Activated CD8-positive, alpha-beta T cell treated with anti-CD3 and anti-CD28 coated beads, Interleukin-2, amount 10 ng/mL, durations not matched to agents 7 days and 5 days (primary cell): ENCODE measurements at places on chromosomes 13 and 19. TPM values are rescaled to one million over a fixed set of nuclear protein-coding genes. Genes with fewer than 3 reads are reported as not detected.

- no peak for DNase-seq
These were observed 180.9 kb upstream of the ZNF507 start for GRCh38 chr19:32164384-32164992.

- no peak for DNase-seq
These were observed 2.0 kb downstream of the LENG9 start for GRCh38 chr19:54461613-54462012.

DNA sequence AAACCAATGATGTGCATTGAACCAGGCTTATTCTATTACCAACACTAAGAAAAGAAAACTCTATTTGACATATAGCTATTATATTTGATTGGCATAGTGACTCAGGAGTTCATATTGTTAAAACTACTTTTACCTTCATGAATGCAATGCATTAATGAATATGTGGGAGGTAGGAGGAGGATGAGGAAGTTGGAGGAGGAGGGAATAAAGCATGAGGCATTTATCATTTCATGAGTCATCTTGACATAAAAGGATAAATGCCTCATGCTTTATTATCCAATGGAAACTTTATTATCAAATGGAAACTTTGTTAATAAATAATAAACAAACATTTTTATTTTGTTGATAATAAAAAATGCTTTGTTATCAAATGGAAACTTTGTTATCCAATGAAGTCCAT is 116.5 kb downstream of the SPRY2 start:
- no peak for DNase-seq

DNA sequence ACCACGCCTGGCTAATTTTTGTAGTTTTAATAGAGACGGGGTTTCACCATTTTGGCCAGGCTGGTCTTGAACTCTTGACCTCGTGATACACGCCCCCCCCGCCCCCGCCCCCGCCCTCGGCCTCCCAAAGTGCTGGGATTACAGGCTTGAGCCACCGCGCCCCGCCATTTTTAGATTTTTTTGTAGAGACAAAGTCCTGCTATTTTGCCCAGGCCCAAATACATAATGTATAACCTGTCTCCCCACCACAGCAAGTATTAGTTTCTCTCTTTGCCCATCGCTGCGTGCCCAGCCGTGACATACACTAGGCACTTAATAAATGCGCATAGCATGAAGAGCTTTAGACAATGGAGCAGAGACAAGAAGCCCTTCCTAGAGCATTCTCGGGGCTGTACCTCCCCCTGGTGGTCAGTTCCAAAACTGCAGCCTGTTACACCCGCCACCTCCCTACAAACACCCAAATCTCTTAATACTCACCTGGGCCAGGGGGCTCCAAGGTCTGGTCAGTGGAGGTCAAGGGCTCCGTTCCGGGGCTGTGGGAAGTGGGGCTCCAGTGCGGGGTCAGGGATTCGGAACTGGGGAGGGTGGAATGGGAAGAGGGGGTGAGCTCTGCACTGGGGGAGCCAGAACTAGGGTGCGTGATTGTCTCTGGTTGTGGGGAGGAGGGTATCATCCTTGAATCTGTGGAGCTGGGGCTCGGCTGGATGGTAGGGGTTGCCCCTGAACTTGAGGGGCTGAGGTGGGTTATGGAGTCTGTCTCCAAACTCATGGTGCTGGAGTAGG is 22.5 kb downstream of the IQCN start:
- DNase-seq: peak; percentile 88

DNA sequence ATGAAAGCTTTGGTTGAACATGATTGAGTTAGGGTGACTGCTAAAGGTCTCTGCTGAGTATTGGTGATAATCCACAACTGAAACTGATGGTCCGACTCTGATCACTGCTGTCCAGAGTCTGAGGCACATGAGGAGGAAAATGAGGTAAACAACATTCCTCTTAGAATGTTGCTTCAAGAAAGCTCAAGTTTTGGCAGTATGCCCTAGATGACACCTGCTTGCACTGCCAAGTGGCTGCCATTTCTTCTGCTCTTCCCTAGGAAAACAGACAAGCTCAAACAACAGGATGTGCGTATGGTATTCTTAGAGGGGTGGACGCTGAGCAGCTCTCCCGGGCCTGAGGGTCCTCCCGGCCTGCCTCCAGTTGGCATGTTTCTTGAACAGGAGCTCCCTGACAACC is 15.2 kb upstream of the MTIF3 start:
- no peak for DNase-seq

DNA sequence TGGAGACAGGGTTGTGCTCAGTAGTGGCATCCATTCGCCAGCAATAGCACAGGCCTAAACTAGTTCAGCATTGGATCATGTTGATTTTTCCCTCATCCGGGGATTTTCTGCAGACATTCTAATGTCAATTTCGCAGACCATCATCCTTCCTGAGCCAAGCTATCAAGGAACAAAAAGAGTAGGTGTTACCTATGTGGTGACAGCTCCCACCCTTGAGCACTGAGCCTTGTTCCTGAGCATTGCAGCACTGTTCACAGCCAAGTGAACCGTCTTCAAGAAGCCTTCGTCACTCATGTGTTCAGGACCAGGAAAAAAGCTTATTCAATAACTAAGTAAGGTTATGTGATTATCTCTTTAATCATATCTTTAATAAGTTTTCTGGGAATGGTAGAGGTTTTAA is 576.2 kb downstream of the UQCRFS1 start:
- DNase-seq: no peak

DNA sequence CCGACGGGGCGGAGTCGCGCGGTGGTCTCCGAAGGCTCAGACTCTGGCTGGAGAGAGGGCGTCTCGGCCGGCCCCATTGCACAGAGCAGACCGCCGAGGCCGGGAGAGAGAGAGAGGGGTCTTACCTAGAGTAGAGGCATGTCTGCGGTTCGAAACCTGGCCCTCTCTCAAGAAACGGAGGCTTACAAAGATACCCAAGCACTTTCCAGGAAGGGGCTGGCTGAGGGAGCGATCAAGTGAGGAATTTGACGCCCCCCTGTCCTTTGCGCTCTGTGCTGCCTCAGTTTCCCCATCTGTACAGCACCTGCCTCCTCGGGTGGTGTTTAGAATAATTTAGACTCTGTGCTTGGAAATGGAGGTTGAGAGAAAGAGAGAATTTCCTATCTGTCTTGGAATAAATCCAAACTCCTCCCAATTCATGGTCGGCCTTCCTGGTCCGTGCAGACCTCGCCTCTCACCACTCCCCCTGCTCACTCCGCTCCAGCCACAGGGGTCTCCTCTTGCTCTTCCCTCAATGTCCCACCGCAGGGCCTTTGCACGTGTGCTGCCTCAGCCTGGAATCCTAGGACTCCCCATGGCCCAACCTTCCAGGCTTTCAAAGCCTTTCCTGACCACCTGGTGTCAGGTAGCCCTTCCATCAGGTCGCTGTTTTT is 658 bp upstream of the ISOC2 start:
- DNase-seq: no peak

- DNase-seq: no peak
These were observed 59.4 kb downstream of the ARHGEF7 start for GRCh38 chr13:111174377-111175114.

- peak; percentile 75 for DNase-seq
These were observed 16.9 kb upstream of the CYP2S1 start for GRCh38 chr19:41175801-41176777.

DNA sequence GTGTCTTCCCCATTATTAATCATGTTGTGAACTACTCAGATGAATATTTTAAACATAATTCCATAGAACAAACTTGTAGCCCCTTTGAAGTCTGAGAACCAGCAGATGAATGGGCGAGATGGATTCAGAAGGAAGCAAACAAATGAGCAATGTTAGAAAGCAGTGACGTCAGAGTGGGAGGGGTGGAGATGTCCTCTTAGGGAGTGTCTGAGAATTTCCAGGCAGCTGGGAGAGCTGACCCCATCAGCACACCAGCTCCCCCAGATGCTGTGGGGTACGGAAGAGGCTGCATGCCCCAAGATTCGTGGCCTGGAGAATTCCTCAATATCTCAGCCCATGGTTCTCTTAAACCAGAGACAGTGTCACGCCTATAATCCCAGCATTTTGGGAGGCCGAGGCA is 68.6 kb downstream of the DPF1 start:
- no peak for DNase-seq

DNA sequence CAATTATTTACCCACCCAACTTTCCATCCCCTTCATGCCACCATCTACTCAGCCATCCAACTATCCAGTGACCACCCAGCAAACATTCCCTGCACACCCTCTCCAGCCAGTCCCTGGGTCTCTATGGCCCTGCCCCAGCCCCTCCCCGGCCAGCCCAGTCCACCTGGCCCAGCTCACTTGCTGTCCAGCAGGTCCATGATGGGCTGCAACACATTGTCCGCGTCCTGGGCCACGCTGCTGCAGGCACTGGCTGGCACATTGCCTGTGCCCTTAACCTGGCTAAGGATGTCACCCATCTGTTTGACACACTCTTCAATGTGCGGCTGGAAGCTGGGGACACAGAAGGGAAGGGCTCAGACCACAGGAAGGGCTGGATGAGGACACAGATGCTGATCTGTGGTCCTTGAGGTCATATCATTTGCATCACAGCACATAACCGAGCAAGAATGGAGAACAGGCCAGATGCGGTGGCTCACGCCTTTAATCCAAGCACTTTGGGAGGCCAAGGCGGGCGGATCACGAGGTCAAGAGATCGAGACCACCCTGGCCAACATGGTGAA is 61.6 kb downstream of the UNC13A start:
- DNase-seq: no peak

GRCh38 chr19:12843999-12844732 is 5.9 kb downstream of the MAST1 start:
- no peak for DNase-seq

- DNase-seq: no peak
These were observed 67.4 kb downstream of the CDADC1 start for GRCh38 chr13:49315036-49315565.

- DNase-seq: no peak
These were observed 80.8 kb downstream of the SHISA2 start for GRCh38 chr13:25971047-25971446.

GRCh38 chr13:48661107-48661506 is 7.4 kb downstream of the CYSLTR2 start:
- DNase-seq: no peak

- no peak for DNase-seq
These were observed 4.6 kb upstream of the ZNF414 start for GRCh38 chr19:8518536-8518935.

GRCh38 chr19:18960370-18960769 is 19.4 kb upstream of the HOMER3 start:
- DNase-seq: no peak

- DNase-seq: no peak
These were observed 29.7 kb upstream of the FREM2 start for GRCh38 chr13:38657191-38657590.

DNA sequence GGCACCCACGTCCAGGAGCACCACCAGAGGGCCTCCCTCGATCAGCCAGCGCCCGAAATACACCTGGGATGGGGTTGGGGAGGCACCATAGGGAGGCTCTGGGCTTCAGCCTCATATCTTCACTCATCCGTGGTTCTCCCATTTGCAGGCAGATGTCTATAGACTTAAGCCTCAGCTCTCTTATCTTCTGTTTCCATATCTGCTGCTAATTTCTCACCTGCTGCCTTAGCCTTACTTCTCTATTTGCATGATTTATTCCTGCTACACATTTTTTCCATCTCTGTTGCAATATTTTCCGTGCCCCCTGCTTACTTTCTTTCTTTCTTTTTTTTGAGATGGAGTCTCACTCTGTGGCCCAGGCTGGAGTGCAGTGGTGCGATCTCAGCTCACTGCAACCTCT is 5.8 kb downstream of the GYS1 start:
- no peak for DNase-seq

GRCh38 chr13:77859450-77859849 is 59.2 kb downstream of the EDNRB start:
- no peak for DNase-seq

- peak; percentile 39 for DNase-seq
These were observed 36.4 kb upstream of the IGFL4 start for GRCh38 chr19:46076951-46077814.

- no peak for DNase-seq
These were observed at the start of gene TGFBR3L for GRCh38 chr19:7914598-7915045. TGFBR3L (plus strand) TSS chr19:7914830.

GRCh38 chr13:80548915-80549314 is 208.0 kb upstream of the SPRY2 start:
- DNase-seq: no peak

GRCh38 chr19:7897292-7897691 is 6.4 kb upstream of the MAP2K7 start:
- no peak for DNase-seq

Gene CEACAM1
- 27.1 TPM for total RNA-seq

Gene GCDH
- 39.5 TPM for total RNA-seq

Gene KIR2DL4
- not detected for total RNA-seq

Gene METTL21C
- total RNA-seq: not detected

Gene KLK15
- total RNA-seq: not detected

Gene OPA3
- 13.4 TPM for total RNA-seq

Gene PRR22
- 5.7 TPM for total RNA-seq

Gene SLC46A3
- total RNA-seq: 10.9 TPM

Gene ANKLE1
- 10.7 TPM for total RNA-seq

Gene KLHL26
- 13.4 TPM for total RNA-seq

Gene ZBTB45
- 13.9 TPM for total RNA-seq

Gene ZNF155
- 2.2 TPM for total RNA-seq

Gene CYP4F8
- not detected for total RNA-seq

Gene PGLYRP1
- not detected for total RNA-seq

Gene YIPF2
- total RNA-seq: 20.4 TPM

Gene ZNF560
- total RNA-seq: not detected
